ENCODE measurements at places on chromosomes 6 and 20.

GRCh38 chr6:97666889-97667288 is 383.9 kb upstream of the MMS22L start:
- no peak for DNase-seq

DNA sequence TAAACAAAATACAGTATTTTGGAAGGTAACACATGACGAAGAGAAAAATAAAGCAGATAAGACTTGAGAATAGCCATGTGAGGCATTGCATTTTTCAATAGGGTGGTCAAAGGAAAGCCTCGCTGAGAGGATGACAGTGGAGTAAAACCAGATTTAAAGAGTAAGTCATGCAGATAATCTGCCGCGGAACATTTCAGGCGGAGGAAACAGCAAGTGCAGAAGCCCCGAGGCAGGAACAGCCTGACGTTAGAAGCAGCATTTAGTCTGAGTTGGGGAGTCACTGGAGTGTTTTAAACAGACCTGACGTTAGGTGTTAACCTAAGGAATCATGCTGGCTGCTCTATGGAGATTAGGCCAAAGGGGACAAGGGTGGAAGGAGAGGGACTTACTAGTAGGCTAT is 65.0 kb upstream of the VSTM2L start:
- no peak for DNase-seq

GRCh38 chr20:34037121-34037520 is 43.4 kb downstream of the RALY start:
- DNase-seq, result no peak

- no peak for DNase-seq
These were observed 27.6 kb downstream of the PHACTR3 start for GRCh38 chr20:59631751-59632540.

GRCh38 chr6:140401761-140402160 is 1027.3 kb upstream of the CITED2 start:
- no peak for DNase-seq

DNA sequence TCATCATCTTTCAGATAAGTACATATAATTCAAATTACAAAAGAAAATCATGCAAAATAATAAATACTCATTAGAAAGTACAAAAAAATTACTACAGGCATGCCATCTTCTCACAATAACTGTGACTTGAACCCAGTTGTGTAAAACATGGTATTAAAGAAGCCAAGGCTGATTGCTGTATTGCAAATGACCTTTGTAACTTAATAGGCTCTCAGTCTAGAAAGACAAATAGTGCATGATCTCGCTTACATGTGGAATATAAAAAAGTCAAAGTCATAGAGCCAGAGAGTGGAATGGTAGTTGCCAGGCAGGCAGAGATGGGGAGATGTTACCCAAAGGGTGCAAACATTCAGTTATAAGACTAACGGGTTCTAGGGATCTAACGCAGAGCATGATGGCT is 626.1 kb downstream of the COL12A1 start:
- DNase-seq, result no peak

DNA sequence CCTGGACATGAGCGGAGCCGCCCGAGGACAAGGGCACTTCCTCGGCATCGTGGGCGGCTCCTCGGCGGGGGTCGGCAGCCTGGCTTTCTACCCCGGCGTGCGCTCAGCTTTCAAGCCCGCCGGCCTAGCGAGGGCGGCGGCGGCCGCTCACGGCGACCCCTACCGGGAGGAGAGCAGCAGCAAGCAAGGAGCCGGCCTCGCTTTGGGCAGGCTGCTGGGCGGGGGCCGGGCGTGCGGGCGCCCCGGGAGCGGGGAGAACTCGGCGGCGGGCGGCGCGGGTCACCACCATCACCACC is 6.7 kb downstream of the PRDM13 start:
- DNase-seq, result no peak

DNA sequence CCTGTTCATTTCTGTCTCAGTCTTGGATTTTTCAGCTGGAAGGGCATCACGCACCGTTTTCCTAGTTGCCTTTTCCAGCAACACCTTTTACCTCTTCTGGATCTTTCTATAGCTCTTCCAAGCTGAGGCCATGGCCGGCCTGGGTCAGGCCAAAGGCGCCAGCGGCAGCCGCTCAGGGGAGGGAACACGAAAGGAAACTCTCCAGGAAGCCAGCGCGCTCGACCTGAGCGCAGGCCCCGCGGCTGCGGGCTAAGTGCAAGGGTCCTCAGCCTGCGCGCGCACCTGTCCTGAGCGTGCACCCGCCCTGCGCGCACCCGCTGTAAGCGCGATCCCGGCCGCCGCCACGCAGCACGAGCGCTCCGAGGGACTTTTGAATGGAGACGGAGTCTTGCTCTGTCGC is 43.8 kb upstream of the TMEM181 start:
- no peak for DNase-seq
